Right ventricle myocardium superior (tissue), 1 donor: ENCODE measurements at places on chromosomes 3 and 15. TPM values are rescaled to one million over a fixed set of nuclear protein-coding genes. Genes with fewer than 3 reads are reported as not detected.
A peak's percentile ranks its signal among the peaks of the same experiment; 100 is the strongest.

The ARGFX gene
- total RNA-seq, result not detected

The IL17RE gene
- 0.46 TPM for total RNA-seq

The MRPS25 gene
- total RNA-seq, result 152 TPM

The ZNF502 gene
- 4.1 TPM for total RNA-seq

The HRG gene
- total RNA-seq, result not detected

The FYCO1 gene
- total RNA-seq, result 120 TPM

The PLA2G4D gene
- not detected for total RNA-seq

The BTD gene
- total RNA-seq, result 10.3 TPM

The NR2E3 gene
- 0.70 TPM for total RNA-seq

The GRAMD2A gene
- not detected for total RNA-seq

The KBTBD13 gene
- total RNA-seq, result 9.4 TPM

The UROC1 gene
- total RNA-seq, result not detected

The NDN gene
- 37.7 TPM for total RNA-seq

DNA sequence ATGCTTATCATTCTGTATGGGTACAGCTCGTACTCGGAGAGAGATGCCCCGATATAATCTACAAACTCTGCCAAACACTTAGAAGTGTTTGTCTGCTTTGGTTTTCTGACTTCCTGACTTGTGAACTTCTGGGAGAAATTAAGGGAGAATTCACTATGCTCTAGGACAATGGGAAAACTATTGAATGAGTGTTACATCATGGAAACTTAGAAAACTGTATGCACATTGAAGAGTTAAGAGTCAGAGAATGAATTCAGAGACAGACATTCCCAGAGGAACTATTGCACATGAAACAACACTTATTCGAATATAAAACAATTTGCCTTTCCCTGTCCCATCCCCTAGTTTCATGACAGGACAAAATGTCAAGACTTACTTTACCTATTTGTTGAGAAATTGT is 57.8 kb downstream of the DTWD1 start:
- DNase-seq, result no peak

DNA sequence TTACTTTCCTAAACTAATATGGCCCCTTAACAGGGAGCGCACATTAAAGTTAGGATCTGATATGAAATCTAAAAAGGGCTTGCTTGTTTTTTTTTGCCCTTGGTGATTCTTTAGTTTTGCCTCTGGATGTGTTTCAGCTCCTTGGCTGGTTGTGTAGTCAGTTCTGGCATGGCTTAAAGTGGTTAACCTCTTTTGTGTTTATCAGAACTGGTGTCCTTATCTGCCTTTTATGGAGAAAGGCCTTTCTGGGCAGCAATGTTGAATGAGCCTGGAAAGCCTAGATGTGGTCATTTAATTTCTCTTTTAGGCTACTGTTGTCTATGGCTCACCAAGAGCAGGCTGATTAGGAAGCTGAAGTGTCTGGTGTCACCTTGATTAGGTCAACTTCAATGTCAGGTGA is 254.5 kb upstream of the ROPN1 start:
- DNase-seq, result no peak

DNA sequence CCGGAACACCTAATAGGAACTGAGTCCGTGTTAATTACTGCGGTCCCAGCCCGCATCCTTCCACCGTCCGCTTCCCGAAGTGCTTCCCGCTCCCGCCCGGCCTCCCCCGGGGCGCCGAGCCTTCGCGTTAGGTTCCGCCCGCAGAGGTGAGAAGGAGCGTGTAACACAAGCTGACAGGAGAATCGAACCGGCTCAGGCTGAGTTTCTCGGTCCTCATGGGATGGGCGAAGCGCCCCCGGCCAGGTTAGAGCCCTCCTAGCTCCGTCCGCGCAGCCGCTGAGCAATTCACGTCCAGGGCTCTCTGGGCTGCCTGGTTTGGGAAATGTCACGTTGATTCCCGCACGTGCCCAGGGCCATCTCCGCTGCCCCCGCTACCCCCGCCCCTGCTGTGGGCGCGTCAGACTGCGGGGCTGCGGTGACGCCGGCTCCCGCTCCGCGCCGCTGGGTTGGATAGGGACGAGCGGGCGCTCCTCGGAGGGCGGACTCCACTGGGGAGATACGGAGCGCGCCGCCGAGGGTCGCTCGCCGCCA is 954 bp downstream of the CLDN11 start:
- DNase-seq, result no peak

DNA sequence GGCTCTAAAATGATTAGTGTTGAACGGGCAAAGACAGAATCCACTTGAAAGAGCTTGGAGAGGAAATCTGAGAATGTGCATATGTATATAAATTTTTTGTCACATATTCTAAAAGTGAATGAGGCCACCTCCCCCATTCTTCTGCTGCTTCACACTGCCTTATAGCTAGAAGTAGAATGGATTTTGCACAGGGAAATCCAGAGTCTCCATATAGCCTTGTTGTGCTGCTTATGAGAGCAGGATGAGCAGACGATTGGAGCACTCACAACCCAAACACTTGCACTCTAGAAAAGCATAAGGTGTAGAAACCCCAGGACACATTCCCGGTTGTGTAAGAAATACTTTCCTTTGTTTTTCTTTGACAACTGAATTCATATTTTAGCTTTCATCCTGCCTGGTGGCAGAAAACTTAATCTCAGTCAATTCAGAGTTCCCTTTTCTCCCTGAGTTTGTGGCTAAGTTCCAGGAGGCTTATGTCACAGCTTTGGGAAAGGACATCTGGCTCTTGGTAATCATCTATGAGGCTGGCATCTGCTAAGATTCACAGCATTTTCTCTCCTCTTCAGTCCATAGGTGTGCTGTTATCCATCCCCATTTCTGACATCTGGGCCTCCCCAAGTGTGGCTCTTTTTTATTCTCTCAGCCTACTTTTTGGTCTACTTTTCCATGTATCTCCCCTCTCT is 188.4 kb upstream of the PFN2 start:
- DNase-seq, result no peak

DNA sequence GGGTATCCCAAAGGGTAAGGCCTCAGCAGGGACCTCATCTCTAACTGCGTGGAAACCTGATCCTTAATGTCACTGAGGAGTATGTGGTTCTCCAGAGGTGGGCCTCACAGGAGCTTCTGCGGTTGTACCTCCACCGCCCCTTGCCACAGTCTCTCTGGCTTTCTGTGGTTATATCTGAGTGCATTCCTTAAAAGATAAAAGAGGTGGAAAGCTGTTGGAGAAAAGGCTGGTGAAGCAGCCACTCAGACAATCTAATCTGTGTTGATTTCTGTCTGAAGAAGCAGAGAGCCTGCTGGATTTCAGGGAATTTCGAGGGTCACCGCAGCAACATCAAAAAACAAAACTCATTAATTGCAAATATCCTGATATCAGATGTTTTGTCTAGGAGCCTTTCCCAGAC is 51.4 kb downstream of the SEMA6D start:
- no peak for DNase-seq

- DNase-seq, result no peak
Measured at GRCh38 chr15:90078965-90079364, 23.3 kb downstream of the IDH2 start.

DNA sequence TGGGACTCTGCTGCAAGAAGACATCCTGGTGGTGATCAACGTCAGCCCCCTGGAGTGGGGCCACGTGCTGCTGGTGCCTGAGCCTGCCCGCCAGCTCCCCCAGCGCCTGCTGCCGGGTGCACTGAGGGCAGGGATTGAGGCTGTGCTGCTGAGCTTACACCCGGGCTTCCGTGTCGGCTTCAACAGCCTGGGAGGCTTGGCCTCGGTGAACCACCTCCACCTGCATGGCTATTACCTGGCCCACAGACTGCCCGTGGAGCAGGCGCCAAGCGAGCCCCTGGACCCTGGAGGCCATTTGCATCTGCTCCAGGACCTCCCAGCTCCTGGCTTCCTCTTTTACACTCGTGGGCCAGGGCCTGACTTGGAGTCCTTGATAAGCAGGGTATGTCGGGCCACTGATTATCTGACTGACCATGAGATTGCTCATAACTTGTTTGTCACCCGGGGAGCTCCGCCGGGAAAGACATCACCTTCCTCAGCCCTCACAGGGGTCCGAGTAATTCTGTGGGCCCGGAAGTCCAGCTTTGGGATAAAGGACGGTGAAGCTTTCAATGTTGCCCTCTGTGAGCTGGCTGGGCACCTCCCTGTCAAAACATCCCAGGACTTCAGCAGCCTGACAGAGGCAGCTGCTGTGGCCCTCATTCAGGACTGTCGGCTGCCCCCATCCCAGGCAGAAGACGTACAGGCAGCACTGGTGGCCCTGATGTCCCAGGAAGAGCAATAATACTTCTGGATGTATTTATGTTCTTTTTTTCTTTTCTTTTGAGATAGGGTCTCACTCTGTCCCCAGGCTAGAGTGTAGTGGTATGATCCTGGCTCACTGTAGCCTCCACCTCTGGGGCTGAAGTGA is 7.6 kb downstream of the GDPGP1 start:
- no peak for DNase-seq

DNA sequence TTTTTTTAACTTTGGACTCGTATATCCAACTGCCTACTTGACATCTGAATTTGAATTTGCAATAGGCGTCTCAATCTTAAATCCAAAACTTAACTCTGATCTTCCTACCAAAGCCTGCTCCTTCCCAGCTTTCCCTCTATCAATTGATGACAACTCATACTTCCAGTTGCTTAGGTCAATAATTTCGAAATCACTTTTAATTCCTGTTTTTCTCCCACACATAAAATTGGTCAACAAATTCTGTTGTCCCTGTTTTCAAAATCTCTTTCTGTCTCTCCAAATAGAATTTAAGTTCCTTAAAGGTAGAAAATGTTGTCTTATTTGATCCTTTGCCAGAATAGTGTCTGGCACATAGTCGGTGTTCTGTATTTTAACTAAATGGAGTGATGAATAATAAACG is 332.4 kb downstream of the SATB1 start:
- DNase-seq, result no peak

GRCh38 chr3:4981294-4981664 is 2.0 kb downstream of the BHLHE40 start:
- no peak for DNase-seq

DNA sequence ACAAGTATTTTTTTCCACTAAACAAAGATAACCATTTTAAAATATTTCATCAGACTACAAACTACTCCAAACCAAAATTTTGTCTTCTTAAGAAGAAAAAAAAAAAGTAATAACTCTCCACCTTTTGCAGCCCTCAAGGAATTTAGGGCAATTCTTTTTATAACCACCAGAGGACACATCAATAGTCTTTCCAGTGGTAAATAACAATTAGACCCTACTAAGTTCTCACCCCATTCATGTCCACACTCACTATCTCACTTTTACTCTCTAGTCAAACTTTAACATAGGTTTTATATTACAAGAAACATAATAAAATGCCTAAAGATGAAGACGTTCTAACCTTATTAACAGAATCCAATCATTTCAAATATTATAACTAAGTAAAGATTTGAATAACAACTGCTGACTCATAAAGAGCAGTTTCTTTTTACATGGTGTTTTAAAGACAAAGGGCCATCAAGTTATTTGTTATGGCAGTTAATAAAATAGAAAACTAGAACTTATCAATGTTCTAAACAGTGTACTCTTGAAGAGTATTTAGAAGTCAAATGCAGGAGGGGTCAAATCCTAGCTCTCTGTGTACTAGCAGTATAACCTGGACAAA is 33.0 kb downstream of the CCDC39 start:
- DNase-seq, result no peak

- DNase-seq, result peak; percentile 68
Measured at GRCh38 chr3:14461748-14462324, 59.4 kb downstream of the SLC6A6 start.

- no peak for DNase-seq
Measured at GRCh38 chr3:149087208-149087607, 875 bp upstream of the HLTF start.

DNA sequence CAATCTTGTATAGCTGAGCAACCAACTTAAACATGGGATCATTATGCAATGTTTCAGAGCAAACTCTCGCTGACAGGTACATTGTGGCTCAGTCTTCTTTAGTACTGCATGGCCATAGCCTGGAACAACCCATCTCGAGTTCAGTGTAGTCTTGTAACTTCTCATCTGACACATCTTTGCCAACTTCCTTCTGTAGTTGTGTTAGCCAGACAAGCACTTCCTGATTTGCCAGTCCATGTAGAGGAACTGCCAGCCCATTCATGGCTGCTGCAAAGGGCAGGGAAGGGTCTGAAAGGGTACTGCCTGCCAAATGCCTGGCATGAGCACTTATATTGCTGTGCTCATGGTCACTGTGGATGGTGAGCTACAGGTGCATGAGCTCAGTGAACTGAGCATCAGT is 49.2 kb upstream of the CCDC54 start:
- DNase-seq, result no peak

DNA sequence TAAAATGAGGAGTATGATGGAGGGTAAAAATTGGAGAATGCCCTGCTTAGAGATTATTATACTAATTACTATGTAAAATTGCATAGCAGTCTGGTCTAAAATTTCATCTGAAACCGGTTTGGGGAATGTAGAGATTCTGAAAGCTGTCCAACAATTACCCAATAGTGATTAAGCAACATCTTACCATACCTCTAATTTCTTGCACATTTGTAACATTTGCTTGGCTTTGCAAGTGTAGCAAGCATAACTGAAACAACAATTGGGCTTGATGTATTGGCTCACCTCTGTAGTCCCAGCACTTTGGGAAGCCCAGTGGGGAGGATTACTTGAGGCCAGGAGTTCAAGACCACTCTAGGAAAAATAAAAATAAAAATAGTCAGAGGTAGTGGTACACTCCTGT is 17.4 kb downstream of the AADACL2 start:
- DNase-seq, result no peak

DNA sequence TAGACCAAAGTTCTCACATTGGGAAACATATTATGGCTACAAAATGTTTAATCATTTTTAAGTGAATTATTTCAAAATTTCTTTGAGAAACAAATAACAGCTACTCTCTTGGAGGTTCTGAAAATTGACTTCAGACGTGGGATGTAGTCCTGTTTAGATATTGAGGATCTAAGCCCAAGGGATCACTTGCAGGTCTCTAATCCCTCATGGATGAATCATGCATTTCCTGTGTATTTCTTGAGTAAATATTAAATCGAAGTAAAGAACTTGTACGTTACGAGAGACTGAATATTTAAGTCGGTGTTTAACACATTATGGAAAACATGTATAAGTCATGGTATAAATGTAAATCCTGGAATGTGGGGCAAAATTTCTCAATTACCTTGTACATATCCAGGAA is 119.8 kb downstream of the EPHA3 start:
- DNase-seq, result no peak

DNA sequence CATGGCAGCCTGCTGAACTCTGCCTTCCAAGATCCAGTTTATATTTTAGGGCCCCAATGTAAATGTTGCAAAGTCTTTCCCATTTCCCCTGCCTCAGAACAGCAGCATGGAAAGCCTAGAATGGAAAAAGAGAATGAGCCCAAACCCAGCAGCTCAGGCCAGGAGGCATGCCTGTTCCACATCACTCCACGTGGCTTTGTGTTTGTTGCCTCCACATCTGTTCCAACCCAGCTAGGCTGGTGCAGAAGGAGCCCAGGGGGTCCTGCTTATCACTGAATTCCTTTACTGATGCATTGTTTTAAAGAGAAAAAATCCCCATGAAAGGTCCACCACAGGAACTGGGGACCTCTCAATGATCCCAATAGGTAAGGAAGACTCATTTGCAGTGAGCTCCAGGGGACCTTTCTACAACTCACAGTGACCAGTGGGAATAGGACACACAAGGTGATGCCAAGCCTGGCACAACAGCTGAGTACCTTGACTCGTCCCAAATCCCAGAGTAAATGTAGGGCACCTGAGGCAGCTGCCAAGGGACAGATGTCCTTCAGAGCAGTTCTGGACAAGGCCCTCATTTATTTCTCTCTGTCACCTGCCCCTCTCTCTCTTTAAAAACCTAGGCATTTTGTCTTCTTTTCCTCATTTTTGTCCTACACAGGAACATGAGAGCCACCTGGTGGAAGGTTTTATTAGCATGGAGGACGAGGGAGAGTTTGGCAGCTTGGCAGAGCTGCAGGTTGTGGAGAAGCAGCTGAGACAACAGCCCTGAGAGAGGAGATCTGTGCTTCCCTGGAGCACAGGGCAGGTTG is 41.7 kb upstream of the ADAMTS17 start:
- no peak for DNase-seq
